Femur (tissue), 1 donor: ENCODE measurements at places on chromosomes 4 and X.
A peak's percentile ranks its signal among the peaks of the same experiment; 100 is the strongest.

DNA sequence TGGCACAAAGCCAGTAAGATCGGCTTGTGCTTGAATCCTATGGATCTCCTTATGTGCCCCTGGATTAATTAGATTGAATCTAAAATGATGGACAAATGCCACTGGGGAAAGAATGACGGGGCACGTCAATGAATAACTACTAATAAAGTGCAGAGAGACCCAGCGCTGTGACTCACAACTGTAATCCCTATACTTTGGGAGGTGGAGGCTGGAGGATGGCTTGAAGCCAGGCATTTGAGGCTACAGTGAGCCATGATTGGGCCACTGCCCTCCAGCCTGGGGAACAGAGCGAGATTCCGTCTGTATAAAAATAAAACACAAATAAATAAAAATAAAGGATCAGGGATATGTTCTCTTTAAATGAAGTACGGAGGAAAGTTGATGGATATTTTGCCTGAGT, 179.4 kb downstream of the DCHS2 start:
- no peak for DNase-seq

- peak; percentile 80 for DNase-seq
These were observed 811 bp downstream of the FLNA start for GRCh38 chrX:154373340-154374306.

DNA sequence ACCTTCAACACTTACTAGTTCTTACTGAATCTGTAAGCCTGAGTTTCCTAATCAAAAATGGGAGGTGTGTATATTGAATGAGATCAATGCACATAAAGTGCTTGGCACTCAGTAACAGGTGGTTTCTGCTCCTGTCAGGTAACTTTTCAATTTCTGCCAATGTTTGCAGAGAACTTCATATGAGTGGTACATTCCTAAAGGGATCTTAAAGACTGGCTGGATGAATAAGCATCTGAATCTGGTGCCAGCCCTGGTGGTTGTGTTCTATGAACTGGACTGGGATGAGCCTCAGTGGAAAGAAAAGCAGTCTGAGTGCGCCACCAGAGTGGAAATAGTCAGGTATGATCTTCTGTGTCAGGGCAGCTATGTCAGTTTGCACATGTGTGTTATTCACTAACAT, 7.0 kb downstream of the TRAPPC11 start:
- DNase-seq: no peak

- no peak for DNase-seq
These were observed 320.1 kb downstream of the PTTG2 start for GRCh38 chr4:38280323-38280706.

- DNase-seq: no peak
These were observed 11.5 kb upstream of the BMP3 start for GRCh38 chr4:81019006-81019405.

DNA sequence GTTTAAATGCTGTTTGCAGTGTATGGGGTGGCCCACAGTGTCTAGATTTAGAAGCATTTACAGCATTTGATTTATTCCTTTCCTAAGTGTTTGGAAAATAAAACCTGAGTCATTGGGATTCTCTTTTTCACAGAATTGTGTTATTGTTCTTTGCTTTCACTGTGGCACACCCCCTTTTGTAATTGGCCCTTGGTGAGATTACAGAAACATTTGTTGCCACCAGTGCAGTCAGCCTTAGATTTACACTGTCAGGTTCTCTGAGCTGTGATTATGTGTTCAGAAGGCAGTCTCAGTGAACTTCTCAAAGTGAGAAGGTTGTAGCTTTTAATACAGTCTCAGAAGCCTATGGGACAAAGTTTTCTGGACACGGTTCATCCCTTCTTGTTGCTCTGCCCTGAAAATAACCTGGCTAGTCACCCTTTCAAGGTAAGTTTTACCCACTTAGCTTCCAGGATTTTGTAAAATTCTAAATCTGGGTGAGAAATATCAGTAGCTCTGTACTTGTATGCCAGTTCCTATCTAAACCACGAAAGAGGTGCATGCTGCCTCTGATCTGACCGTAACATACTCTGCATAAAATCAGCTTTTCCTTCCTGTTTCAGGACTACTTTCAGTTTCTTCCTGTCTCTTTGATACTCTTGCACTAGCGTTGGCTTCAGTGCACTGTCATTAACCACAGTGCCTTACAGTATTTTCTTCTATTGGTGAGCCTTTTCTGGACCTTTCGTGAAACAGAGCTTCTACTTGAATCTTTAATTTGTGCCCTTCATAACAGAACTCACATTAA, 12.6 kb downstream of the RUFY3 start:
- DNase-seq: no peak
